Dermis microvascular lymphatic vessel endothelial cell (primary cell): ENCODE measurements at places on chromosomes 13 and 19. TPM values are rescaled to one million over a fixed set of nuclear protein-coding genes. Genes with fewer than 3 reads are reported as not detected.

The GPR42 gene
- total RNA-seq, result not detected in 2 replicates

The TYROBP gene
- not detected in 2 replicates for total RNA-seq

The NXNL1 gene
- total RNA-seq, result not detected in 2 replicates

The PCDH9 gene
- total RNA-seq, result 0.51 and 0.90 TPM in 2 replicates

The C19orf38 gene
- 0.13 TPM in 1 of 2 replicates, not detected in the other for total RNA-seq

The LHFPL6 gene
- 31.8 and 69.2 TPM in 2 replicates for total RNA-seq

The FCAR gene
- not detected in 2 replicates for total RNA-seq

The ZNF442 gene
- total RNA-seq, result 1.3 and 1.4 TPM in 2 replicates

The SLITRK1 gene
- total RNA-seq, result not detected in 2 replicates

The ZNF433 gene
- total RNA-seq, result 1.2 and 2.0 TPM in 2 replicates
